Suppressor macrophage treated with lipopolysaccharide for 1 hour (primary cell): ENCODE measurements at places on chromosomes 5 and 9.

- no peak for DNase-seq
Observed at GRCh38 chr5:97131921-97132320, 10.5 kb downstream of the LIX1 start.

- peak; percentile 68 for DNase-seq
Observed at GRCh38 chr5:9562141-9562540, 16.3 kb upstream of the SEMA5A start.

DNA sequence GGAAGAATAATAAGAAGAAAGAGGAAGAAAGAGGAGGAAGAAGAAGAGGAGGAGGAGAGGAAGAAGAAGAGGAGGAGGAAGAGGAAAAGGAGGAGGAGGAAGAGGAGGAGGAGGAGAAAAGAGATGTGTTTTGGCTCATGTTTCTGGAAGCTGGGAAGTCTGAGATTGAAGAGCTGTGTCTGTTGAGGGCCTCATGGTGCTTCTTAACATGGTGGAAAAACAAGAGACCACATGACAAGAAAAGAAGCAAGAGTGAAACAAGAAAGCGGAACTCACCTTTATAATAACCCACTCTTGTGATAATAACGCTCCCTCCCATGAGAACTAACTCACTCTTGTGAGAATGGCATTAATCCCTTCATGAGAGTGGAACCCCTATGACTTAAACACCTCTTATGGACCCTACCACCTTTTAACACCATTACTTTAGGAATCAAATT lies 36.1 kb upstream of the RANBP6 start:
- DNase-seq, result no peak

DNA sequence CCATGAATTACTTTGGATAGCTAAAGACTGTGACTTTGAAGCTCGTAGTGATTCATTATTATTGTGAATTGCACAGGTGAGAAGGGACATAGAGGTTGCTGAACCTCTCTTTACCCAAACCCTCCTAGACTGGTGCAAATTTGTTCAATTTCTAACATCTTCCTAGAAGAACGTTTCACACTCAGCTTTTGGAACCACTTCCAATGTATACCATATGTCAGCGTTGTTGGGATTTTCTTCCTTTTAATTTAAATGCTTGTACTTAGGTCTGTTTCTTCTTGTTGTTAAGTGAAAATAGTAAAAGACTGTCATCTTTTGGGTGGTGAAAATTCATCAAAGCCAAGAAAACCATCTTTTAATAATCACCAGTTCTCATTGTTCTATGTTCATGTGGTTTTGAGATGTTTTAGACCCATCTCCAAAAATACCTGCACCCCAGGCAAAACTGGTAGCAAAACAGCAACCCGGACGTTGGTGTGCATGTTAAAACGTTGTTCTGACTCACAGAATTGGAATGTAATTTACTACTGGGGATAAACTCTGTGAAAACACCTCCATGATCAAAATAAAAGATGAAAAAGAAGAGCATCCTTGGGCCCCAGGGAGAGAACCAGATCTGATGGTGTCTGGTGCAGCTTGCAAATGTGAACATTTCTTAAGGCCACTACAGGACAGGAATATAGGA lies 238.3 kb downstream of the NPR3 start:
- no peak for DNase-seq

GRCh38 chr9:89985068-89985467 lies 380.3 kb downstream of the GADD45G start:
- no peak for DNase-seq

- DNase-seq, result no peak
Observed at GRCh38 chr9:5698810-5699556, 70.1 kb downstream of the RIC1 start.

GRCh38 chr5:51821697-51822096 lies 438.4 kb downstream of the ISL1 start:
- no peak for DNase-seq

DNA sequence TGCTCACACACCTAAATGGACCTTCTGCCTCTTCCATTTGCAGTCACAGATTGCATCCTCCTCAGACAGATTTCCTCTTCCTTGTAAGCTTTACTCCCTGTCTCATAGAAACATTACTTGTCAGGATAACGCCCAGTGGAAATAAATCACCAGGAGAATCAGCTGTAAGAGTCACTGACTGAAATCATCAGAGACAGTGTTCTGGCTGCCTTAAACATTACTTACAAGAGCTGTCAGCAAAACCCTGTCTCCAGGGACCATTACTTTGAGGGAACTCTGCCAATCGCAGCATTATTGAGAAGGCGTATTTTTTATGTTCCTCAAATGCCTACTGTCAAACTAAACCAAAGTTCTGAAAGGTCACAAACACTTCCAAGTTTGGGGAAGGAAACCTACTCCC lies 5.9 kb downstream of the DPYSL3 start:
- no peak for DNase-seq

GRCh38 chr5:22665801-22666200 lies 187.3 kb downstream of the CDH12 start:
- no peak for DNase-seq

DNA sequence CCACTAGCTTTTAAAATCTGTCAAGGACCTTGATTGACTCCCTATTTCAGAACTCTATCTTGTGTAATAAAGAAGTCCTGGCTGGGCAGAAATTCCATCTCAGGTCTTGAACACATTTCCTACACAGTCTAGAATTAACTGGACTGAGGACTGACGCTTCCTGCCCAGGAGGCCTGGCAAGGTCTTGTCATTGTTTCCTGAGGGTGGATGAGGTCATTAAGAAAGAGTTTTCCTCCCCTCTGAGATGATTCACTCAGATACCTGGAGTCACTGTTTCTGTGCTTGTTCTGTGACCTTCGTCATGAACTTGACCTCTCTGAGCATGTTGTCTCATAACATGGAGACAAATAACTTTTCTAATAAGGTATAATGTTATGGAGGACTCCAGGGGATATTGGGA lies 10.0 kb downstream of the MTAP start:
- DNase-seq, result no peak

- DNase-seq, result no peak
Observed at GRCh38 chr5:132176521-132176945, 51.1 kb downstream of the P4HA2 start.

DNA sequence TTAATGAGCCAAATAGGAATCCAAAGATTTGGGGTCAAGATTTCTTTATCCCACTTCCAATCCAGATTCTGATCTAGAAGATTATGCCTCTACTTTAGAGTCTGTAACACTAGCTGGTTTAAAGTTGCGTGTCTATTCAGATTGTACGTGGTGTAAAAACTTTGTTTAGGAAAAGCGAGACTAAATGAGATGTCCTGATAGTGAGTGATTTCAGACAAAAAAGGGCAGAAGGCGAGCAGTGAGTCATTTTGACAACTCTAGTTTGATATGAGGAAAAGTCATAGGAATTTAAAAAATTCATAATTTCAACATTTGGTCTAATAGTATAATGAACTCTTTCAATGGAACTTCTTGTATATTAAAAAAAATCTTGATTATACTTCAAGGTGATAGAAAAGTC lies 119.6 kb upstream of the KLF9 start:
- DNase-seq, result no peak

- no peak for DNase-seq
Observed at GRCh38 chr5:17089001-17089400, 128.4 kb upstream of the BASP1 start.

DNA sequence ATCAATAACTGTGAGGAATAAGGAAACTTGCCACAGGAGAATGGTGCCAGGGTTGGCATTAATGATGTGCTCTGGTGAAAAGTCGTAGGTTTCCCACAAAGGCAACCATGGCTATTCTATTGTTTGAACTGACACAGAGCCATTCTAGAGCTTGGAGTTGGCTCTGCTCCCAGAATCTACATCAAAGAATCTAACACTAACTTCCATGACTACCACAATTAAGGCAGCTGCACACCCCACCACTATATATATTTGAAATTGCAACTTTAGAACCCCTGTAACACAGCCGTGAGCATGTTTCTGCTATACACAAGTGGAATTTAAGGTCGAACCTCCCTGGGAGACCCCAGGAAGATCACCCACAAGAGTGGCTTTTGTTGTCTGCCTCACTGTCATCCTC lies 89.7 kb upstream of the CCDC152 start:
- no peak for DNase-seq

DNA sequence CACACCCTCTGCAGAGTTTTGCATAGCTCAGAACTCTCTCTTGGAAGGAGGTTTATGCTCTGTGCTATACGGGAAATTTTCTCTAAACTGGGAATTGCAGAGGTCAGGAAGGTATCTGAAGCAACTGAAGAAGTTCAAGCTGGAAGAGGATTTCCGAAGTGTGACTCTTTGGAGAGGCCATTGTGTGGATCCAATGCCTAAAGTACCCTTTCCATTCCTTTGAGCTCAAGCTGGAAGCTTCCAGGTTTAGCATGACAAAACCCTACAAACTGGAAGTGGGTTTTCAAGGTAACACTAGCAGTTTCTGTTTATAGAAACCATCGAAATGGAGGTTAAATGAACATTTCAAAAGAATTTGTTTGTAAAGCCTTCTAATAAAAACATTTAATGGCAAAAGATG lies 187.1 kb downstream of the CFAP90 start:
- DNase-seq, result no peak

GRCh38 chr5:56024810-56025150 lies 30.0 kb upstream of the IL6ST start:
- no peak for DNase-seq

GRCh38 chr5:134732819-134733218 lies 5.5 kb upstream of the CAMLG start:
- peak; percentile 27 for DNase-seq

DNA sequence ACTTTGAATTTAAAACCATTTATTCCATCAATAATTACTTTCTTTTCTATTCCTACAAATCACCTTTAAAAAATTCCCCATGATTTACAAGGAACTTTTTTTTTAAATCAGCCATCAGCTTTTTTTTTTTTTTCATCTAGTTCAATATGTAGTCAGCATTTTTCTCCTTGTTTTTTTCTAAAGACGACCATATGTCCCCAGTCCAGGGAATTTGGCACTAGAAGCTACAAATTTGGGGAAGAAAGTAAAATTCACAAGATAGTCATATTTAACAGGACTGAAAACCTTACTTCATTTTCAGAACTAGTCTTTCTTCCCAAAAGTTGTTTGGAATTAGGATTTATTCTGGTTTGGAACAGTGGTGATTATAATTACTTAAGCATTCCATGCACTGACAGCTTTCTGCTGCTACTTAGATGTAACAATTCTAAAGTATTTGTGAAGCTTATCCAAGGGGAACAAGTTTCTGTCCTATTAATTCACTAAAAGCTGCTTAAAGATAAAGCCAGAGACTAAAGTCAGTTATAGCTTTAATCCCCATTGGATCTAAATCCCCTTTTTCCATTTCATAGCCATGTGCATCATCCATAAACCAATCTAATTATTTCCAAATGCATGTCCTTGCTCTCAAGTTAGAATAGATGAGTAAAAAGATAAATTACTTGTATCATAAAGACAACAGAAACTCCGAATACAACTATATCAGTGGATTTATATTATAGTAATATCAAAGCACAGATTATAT lies 7.4 kb upstream of the SNCAIP start:
- DNase-seq, result no peak

DNA sequence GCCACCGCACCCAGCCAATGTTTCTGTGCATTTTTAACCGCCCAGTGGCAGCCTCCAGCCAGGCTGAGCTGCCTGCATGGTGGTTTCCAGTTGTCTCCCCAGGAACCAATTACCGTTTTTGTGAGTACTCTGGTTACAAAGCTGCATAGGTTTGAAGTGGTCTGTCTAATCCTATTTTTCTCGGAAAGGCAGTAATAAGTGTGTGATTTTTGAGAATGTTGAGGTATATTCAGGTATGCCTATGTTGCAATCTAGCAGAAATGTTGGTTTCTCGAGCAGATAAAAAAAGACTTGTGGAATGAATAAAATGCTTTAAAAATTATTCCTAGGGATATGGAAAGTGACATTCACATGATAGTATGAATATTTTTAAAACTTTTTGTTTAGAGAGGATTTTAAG lies 41.5 kb upstream of the ANKH start:
- no peak for DNase-seq

- no peak for DNase-seq
Observed at GRCh38 chr9:113588242-113588810, 124.8 kb downstream of the RGS3 start.

DNA sequence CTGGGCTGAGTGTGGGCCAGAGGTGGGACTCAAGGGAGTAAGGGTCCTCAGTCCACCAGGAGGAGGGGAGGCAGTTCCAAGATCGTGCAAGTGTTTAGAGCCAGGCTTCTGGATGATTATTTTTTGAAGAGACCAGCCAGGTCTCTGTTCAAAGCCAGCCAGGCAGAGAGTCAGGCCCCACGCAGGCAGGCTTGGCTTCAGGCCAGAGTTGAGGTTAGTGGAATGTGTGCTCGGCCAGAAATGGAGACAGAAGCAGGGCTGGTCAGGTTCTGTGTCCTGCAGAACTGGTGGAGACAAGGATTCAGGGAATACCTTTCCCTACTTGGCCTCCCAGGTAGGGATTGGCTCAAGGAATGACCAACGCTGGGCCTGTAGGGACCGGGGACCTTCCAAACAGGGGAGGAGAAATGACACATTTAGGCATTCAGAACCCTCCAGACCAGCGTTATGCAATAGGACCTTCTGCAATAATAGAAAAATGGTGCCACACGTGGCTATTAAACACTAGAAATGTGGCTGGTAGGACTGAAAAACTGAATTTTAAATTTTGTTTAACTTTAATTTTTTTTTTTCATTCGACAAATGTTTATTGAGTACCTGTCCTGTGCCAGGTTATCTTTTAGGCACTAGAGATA lies 106.2 kb downstream of the CMYA5 start:
- peak; percentile 30 for DNase-seq

DNA sequence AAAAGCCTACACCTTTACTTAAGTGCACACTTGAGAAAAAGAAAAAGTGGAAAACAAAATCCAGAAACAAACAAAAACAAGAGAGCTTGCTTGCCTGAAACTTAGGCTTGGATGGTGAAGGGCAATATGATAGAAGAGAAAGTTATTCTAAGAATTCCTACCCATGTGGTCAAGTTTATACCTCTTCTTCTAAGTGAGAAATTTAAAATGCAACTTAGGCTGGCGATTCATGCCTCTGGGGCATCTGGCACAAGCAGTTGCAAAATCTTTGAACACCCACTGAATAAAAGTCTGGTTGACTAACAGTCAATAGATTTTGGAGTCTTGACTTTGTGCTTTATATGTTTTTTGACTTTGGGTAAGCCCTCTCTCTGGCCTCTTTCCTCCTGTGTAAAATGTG lies 239.6 kb downstream of the KDM4C start:
- DNase-seq, result no peak
